ENCODE measurements at places on chromosomes 6 and 20. TPM values are rescaled to one million over a fixed set of nuclear protein-coding genes. Genes with fewer than 3 reads are reported as not detected.

DNA sequence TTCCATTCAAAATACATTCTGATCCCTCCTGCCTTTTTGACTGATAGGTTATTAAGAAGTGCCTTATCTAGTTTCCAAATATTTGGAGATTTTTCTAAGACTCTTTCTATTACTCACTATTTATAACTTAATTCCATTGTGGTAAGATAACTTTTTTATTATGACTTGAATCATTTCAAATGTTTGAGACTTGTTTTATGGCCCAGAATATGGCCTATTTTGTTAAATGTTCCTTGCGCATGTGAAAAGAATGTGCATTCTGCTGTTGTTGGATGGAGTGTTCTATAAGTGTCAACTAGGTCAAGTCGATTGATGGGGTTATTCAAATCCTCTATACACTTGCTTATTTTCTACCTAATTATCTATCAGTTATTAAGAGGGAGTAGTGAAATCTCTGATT is 13.1 kb upstream of the TCP11 start:
- no peak for DNase-seq

DNA sequence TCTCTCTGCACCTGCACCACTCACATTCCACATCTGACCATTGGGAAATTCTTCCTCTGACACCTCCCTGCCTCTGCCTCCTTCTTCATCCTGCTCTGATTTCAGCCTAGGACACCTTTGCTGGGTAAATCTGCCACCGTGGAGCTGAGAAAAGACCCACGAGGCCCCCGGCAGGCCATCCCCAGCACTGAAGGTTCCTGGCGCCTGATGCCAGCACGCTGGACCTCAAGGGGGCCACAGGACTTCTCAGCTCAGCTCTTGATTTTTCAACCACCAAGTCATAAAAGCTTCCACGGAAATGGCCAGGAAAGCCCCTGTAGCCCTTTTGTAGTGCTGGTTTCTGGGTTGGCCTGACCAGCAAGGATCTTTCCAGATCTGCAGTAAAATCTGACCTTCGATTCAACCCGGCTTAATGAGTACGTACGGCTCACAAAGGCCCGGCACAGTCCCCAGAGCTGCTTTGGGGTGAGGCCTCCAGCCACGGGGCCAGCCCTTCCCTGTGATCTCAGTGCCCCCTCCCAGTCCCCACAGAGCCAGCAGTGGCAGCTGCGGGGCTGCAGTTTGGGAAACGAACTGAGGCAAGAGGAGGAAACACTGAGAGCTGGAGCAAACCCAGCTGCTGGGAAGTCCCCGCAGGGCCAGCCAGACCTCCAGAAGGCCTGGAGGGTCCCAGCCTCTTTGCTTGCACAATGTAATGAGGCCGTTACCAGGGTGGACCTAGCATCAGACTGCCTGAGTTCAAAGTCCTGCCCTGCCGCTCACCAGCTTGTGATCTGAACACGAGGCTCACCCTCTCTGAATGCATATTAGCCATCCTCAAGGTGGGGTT is 157.5 kb downstream of the BMP7 start:
- DNase-seq = no peak

DNA sequence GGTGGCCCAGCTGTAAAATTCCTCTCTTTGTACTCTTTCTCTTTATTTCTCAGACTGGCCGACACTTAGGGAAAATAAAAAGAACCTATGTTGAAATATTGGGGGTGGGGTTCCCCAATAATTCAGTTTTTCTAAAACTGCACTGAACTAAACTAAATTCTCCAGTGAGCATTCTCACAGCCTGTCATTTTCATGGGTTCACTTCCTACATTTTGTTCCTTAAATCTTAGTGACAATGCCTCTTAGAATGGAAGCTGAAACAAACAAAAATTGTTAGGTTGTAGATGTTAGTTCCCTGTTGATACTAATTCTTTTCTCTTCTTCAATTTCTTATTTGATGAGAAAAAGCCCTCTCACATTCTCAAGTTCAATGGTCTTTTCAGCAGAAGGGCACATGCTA is 35.8 kb upstream of the IFNGR1 start:
- no peak for DNase-seq

- DNase-seq = no peak
Measured at GRCh38 chr6:44439270-44440045, 52.0 kb downstream of the CDC5L start.

DNA sequence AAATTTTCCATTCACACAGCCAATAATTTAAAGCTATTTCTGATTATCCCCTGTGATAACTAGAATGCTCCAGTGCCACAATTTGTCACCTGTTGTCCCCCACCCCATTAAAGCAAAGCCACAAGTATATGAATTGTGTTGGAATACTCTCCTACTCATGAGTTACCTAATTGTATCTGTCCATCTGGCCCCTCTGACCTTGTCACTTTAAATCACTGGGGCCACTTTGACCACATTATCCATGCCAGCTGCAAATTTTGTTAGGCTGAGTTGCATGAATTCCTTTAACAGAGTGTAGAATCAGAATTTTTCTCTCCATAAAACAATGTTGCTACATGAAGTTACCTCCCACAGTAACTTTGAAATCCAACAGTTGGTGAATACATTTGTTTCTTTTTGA is 204.6 kb downstream of the MEI4 start:
- no peak for DNase-seq

The LBP gene
- total RNA-seq = not detected

DNA sequence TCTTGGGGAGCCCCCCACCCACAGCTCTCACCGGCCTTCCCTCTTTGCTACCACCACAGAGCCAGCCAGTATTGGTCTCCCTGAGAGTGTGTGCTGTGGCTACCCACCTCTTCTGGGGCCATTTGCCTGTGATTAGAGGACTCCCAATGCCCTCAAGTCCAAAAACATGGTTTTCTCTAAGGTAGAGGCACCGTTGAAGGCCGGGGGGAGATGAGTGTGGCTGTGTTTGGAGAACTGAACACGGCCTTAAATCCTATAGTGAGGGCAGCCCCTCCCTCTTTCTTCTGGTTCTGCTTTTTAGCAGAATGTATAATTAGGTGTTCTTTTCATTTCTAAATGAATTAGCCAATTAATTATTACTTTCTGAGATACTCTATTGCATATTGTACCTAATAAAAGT is 2.5 kb downstream of the CCR6 start:
- DNase-seq = no peak
